Renal pelvis (tissue), 12 donors: ENCODE measurements at places on chromosomes 16 and 17. TPM values are rescaled to one million over a fixed set of nuclear protein-coding genes. Genes with fewer than 3 reads are reported as not detected.

MYH8 gene
- 0.64 TPM for polyA plus RNA-seq

SOX15 gene
- polyA plus RNA-seq, result 3.7 TPM

KRT23 gene
- polyA plus RNA-seq, result 1.00 TPM

PROCA1 gene
- polyA plus RNA-seq, result 11.2 TPM

MYH2 gene
- polyA plus RNA-seq, result not detected

FOXF1 gene
- polyA plus RNA-seq, result not detected

NPIPB13 gene
- 29.1 TPM for polyA plus RNA-seq

SLC16A13 gene
- polyA plus RNA-seq, result 4.8 TPM

ADGRG1 gene
- 84.0 TPM for polyA plus RNA-seq

DHRS7C gene
- polyA plus RNA-seq, result not detected
